ENCODE measurements at places on chromosomes 12 and 14. TPM values are rescaled to one million over a fixed set of nuclear protein-coding genes. Genes with fewer than 3 reads are reported as not detected.

GRCh38 chr14:53742233-53742620, 214.4 kb downstream of the BMP4 start:
- H3K36me3 ChIP-seq = no peaks in the 10 kb centered on the region
- no peaks in the 10 kb centered on the region for H3K27me3 ChIP-seq
- no peak overlapping the region for H3K4me3 ChIP-seq
- no peak for DNase-seq
- H3K27ac ChIP-seq = no peak overlapping the region

Gene AGAP2
- total RNA-seq = 34.0 TPM

DNA sequence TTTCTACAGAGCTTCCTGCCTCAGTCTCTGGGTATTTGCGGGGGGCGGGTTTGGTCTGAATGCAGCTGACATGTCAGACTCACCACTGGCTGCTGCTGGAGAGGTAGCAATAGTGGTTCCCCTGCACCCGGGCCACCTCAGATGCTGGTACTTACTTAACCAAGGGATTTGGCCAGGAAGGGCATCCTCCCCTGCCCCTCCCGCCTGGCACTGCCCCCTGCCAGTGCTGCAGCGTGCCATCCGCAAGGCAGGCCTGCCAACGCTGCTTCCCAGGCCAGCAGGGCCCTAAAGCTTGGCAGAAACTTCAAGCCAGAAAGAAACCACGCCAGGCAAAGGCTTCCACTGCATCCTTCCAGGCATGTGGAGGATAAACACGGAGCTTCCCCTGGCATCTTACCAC, 22.1 kb downstream of the RAB35 start:
- DNase-seq = no peak
- H3K36me3 ChIP-seq = peaks cover 28% of the 10 kb centered on the region
- no peaks in the 10 kb centered on the region for H3K4me1 ChIP-seq
- no peaks in the 10 kb centered on the region for H3K27me3 ChIP-seq

DNA sequence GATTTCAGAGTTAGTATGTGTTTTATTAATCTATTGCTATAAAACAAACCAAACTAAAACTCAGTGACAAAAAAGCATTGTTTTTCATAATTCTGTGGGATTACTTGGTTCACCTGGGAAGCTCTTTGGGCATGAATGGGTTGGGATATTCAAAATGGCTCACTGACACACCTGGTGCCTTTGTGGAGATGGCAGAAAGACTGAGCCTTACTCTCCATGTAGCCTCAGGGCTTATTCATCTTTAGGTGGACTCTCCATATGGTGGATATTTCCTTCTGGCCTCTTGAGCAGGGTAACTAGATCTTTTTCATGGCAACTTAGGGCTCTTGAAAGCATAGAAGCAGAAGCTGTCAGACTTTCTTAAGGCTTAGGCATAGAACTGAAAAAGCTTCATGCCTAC, 1102.8 kb upstream of the SEL1L start:
- no peak overlapping the region for H3K4me3 ChIP-seq
- DNase-seq = no peak
- no peaks in the 10 kb centered on the region for H3K4me1 ChIP-seq

DNA sequence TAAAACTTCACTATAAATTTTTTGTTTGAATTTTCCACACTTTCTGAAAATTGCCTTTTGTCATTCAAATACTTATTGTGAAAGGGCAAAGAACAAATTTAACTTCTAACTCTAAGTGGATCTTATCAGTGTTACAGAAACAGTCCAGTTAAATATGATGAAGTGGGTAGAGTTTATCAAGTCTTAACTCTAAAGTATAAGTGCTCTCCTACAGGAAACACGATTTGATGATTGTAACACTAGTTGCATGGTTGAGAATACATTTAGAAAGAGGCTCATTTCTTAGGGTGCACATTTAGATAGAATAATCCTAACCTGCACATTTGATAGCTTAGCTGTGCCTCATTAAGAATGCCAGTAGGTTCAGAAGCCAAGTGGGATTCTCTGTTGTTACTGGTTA, 838.3 kb upstream of the ATXN7L3B start:
- no peaks in the 10 kb centered on the region for H3K27me3 ChIP-seq
- no peak for DNase-seq
- no peak overlapping the region for H3K27ac ChIP-seq
- H3K36me3 ChIP-seq = no peaks in the 10 kb centered on the region

DNA sequence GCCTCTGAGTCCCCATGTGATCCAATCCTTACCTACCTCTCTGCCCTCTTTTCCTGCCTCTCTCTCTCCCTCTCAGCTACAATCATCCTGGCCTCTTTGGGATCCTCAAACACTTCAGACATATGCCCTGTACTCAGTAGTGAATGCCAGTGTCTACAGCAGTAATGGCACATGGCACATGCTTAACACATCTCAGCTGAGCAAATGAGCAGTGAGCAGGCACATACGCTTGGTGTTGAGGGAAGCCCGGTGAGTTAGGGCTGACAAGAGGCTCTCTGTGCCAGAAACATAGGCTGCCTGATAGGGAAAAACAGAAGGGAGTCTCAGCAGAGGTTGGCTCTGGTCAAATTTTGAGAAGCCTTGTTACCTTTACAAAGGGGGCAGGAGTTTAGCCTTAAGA, 409.1 kb downstream of the TMEM132D start:
- DNase-seq = no peak
- no peaks in the 10 kb centered on the region for H3K4me1 ChIP-seq
- no peak overlapping the region for H3K4me3 ChIP-seq
- H3K27ac ChIP-seq = no peak overlapping the region
- no peaks in the 10 kb centered on the region for H3K36me3 ChIP-seq
- no peaks in the 10 kb centered on the region for H3K27me3 ChIP-seq

DNA sequence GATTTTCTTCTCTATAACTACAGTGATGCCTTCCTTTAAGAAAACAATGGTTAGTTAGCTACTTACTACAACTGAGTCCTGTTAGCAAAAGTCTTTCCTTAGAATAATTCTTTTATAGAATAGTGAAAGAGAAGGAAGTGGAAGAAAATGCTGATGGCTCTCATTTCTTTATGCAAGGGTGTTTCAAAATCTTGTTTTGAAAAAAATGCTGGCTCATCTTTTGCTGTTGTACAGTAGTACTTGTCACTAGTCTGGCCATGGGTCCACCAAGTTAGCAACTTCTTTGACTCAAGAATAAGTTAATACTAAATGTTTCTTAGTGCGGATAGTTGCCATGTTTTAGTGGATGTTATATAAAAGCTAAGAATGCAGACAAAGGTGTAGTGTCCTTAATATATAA, 225.4 kb downstream of the PTPRO start:
- peaks cover 2% of the 10 kb centered on the region for H3K36me3 ChIP-seq

DNA sequence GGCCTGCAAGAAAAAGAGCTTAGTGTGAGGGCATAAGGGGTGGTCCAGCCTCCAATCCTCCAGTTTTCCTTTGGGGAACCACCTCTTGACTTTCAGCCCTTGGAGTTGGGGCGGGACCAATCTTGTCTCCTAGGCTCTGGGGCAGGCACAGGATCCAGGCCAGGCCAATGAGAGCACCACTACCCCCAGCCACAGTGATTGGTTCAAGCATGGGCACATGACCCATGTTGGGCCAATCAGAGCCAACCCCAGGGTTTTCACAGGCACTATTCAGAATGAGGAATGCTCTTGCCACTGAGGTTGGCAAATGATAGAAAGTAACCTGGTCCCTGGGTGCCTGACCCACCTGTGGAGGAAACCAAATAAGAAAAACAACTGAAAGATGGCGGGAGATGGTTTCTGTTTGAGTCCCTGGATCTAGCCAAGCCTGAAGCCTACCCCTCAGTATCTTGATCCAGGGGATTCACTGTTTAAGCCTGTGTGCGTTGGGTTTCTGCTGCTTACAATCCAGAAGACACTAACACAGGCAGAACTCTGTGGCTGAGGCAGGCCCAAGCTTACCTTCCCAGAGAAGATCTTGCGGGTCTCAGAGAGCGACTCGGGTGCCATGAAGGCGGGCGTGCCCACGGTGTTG, 42.9 kb downstream of the P2RX4 start:
- peaks cover 3% of the 10 kb centered on the region for H3K4me1 ChIP-seq
- no peak overlapping the region for H3K4me3 ChIP-seq
- no peak for DNase-seq
- H3K27me3 ChIP-seq = no peaks in the 10 kb centered on the region
- no peak overlapping the region for H3K27ac ChIP-seq

Gene KRT79
- total RNA-seq = not detected

Gene MED6
- total RNA-seq = 39.7 TPM

DNA sequence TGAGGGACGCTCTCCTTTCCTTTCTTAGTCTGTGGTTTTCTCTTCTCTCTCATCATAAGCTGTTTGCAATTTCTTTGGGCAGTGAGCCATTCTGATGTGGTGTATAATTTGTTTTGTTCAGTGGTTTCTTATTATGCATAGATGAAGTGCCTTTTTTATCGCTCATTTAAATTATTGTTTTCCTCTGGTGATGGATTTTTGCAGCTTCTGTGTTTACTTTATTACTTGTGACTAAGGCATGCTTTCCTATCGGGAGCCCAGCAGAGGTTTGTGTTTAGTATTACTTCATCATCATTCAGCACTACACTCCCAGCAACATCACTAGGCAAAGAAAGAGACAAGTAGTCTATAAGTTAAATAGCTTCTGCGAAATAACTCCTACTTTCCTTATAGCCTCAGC, 586.6 kb upstream of the NOVA1 start:
- H3K36me3 ChIP-seq = no peaks in the 10 kb centered on the region
- no peak overlapping the region for H3K27ac ChIP-seq
- no peak overlapping the region for H3K4me3 ChIP-seq
- no peaks in the 10 kb centered on the region for H3K27me3 ChIP-seq

DNA sequence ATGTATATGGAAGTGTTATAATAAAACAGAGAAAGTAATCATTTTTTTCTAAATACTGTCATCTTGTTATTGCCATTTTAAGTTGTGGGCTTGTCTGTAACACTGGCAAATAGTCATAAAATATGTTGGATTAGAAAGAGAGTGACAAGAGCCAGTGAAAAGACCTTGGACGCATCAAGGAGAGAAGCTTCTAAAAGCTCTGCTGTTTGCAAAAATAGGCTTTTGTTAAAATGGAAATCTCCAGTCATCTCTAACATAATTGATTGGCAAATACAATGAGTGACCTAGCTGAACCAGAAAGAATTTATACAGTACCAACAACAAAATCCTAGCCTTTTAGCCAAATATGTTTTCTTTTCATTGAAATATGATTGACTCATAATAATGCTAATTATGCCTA, 245.8 kb upstream of the RMST start:
- H3K36me3 ChIP-seq = no peaks in the 10 kb centered on the region
- H3K27me3 ChIP-seq = no peaks in the 10 kb centered on the region
- DNase-seq = no peak
- H3K4me3 ChIP-seq = no peak overlapping the region

DNA sequence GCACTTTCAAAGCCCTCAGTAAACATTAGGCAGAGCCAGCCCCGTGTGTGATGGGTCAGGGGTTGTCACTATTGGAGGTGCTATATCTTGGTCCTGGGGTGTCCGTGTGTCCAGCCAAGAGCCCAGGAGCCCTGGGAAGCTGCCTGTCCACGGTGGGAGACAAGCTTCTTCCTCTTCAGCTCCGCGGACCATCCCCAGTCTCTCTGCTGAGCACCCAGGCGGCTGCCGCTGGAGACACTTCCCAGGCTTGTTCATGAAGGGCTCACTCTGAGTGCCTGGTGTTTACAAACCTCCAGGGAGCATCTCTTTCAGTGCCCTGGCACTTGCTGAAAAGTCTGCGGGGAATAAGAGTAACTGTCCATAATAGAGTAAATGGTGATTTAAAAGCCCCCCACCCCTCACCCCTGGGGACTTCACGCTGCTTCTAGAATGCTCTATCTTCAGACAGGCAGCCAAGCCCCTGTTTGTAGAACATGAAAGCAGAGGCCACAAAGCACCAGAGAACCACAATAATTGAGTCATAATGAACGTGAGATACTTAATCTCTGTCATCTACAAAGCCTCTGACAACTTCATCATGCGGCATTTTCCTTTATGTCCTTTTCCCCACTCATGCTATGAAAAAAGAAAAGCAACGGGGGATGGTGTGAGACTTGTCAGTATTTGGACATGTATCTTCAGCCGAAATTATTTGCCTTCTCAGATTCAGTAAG, 178.6 kb downstream of the TMEM132C start:
- no peak overlapping the region for H3K27ac ChIP-seq
- DNase-seq = no peak
- H3K4me3 ChIP-seq = no peak overlapping the region
- no peaks in the 10 kb centered on the region for H3K4me1 ChIP-seq
- no peaks in the 10 kb centered on the region for H3K36me3 ChIP-seq

Gene RTN1
- total RNA-seq = not detected

DNA sequence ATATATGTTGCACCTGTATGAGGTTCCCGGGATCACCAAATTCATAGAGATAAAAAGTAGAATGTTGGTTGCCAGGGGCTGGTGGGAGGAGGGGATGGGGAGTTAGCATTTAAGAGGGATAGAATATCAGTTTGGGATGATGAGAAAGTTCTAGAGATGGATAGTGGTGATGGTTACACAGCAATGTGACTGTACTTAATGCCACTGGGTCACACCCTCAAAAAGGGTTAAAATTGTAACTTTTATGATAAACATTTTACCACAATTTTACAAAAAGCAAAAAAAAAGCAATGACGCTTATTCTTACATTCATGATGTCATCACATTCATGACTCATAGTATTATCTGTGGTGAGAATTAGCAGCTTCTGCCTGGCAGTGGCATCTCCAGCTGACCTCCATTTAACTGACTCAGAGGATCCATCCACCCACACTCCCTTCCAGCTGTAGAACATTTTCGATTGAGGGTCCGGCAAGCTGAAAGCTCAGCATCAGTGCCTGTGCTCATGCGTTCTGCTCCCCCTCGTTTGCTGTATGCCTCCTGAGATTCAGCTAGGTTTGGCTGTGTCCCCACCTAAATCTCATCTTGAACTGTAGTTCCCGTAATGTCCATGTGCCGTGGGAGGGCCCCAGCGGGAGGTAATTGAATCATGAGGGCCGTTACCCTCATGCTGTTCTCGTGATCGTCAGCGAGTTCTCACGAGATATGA, 64.8 kb upstream of the TMEM260 start:
- H3K4me1 ChIP-seq = peaks cover 10% of the 10 kb centered on the region
- H3K27ac ChIP-seq = no peak overlapping the region
- H3K36me3 ChIP-seq = no peaks in the 10 kb centered on the region
- DNase-seq = peak; percentile 38

Gene ACADS
- total RNA-seq = 15.6 TPM

GRCh38 chr14:77526266-77526665, 27.6 kb upstream of the ISM2 start:
- H3K36me3 ChIP-seq = peaks cover 4% of the 10 kb centered on the region
- no peaks in the 10 kb centered on the region for H3K4me1 ChIP-seq
- H3K27me3 ChIP-seq = no peaks in the 10 kb centered on the region
- H3K27ac ChIP-seq = no peak overlapping the region

GRCh38 chr12:96263449-96263902, 69.3 kb downstream of the ELK3 start:
- no peaks in the 10 kb centered on the region for H3K27me3 ChIP-seq
- DNase-seq = no peak
- H3K4me3 ChIP-seq = no peak overlapping the region
- H3K4me1 ChIP-seq = peaks cover 29% of the 10 kb centered on the region
- peaks cover 52% of the 10 kb centered on the region for H3K36me3 ChIP-seq

Data from activated CD4-positive, alpha-beta memory T cell treated with anti-CD3 and anti-CD28 coated beads for 36 hours (primary cell).